Stimulated activated CD8-positive, alpha-beta memory T cell treated with anti-CD3 and anti-CD28 coated beads, Interleukin-15, amount 100 ng/mL, for 24 hours (primary cell): ENCODE measurements at places on chromosomes 16 and 17.
A peak's percentile ranks its signal among the peaks of the same experiment; 100 is the strongest.

- DNase-seq, result no peak
These were observed 90.2 kb downstream of the SMG6 start for GRCh38 chr17:2213291-2213960.

- DNase-seq, result no peak
These were observed 14.2 kb upstream of the SYT17 start for GRCh38 chr16:19153876-19154275.

DNA sequence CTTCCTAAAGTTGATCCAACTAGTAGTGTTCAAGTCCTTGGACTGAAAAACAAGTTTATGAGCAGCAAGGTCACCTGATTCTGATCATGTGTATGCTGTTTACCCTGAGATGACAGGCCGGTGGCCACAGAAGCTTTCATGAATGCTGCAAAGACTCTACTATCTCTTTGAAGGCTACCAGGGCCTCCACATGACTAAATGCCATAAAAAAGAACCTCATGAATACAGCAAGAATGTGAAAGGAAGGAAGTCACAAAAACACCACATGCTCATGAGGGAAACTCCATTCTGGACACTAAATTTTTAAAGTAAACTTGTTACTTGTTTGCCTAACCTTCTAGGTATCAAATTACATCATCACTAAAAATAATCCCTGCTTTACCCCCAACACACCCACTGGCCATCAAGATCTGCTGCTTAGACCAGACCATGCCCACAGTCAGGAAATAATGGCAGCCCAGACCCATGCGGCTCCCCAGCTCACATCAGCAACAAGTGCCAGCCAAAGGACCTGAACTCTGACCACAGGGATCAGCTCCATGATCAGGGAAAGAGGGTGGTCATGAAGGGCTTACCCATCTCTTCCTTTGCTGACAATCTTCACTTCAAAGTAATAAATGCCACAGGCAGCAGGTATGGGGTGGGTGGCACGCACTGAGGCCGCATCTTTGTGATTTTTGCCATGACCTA is 1.4 kb downstream of the RANBP10 start:
- DNase-seq, result no peak

DNA sequence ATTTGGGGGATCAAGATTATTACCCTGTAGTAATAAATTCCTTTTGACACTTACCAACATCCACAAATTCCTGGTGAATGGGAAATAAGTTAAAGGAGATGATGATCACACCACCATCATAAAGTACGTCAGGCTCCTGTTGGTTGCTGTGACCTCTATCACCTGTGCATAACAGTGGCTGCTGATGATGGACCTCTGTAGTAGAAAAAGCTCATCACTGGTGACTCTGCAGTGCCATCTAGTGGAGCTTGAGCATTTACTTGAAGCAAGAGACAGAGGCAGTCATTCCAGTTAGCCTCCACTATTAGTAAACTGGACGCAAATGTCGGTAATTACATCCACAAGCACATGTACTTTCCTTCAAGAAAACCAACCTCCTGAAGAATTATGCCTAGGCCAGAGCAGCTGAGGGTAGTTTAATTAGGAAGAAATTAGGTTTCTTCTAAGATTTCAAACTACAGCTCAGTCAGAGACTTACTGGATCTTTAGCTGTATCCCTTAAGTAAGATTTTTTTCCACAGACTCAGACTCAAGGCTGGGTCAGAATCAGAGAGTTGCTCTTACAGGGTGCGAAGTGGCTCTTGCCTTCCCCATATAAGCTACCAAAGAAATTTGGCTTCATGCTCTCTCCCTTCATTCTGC is 39.3 kb downstream of the CYB561 start:
- DNase-seq, result no peak

GRCh38 chr17:13002761-13003453 is 14.9 kb downstream of the ELAC2 start:
- DNase-seq, result peak; percentile 33

- DNase-seq, result no peak
These were observed 79.2 kb upstream of the RBL2 start for GRCh38 chr16:53355064-53355463.

- DNase-seq, result no peak
These were observed 306.1 kb upstream of the XYLT1 start for GRCh38 chr16:17776888-17777287.

GRCh38 chr16:88341551-88342290 is 41.0 kb upstream of the ZNF469 start:
- no peak for DNase-seq

- DNase-seq, result no peak
These were observed 298.0 kb upstream of the PMFBP1 start for GRCh38 chr16:72469932-72470331.

DNA sequence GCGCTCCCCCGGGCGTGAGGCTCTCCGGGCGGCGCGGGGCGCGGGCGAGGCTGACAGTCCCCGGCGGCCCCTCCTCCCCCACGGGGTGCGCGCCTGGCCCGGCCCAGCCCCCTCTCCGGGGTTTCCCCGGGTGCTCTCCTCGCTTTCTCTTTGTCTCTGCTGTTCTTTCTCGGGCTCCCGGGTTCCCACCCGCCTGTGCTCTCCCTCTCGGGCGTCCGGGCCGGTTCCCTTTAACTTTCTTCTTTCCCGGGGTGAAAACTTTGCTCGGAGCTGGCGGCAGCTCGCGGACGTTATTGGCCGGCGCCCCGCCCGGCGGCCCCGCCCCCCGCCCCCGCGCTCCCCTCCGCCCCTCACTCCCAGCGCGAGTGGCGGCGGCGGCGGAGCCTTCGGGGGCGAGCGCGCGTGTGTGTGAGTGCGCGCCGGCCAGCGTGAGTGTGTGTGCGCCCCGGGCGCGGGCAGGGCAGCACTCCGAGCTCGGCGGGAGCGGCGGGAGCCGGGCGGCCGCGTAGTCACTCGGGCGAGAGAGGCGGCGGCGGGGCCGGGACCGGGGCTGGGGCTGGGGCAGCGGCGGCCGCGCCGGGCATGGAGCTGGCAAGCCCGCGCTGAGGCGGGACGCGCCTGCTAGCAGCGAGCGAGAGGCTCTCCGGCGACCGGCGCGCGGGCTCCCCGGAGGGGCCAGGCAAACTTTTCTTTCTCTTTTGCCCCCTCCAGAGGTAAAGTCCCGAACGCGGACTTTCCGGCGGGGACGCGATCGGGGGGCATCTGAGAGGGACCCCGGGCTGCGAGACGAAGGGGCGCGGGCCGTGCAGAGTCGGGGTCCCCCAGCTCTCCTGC is at the start of gene NTN1:
NTN1 (plus strand) TSS at position 353 of the 834 bp plus-strand sequence. CDS start 864 bp downstream, outside the sequence.
- peak; percentile 20 for DNase-seq

GRCh38 chr17:66727634-66728570 is 107.0 kb upstream of the CACNG5 start:
- DNase-seq, result no peak

GRCh38 chr16:20004931-20005330 is 68.8 kb downstream of the GPR139 start:
- DNase-seq, result no peak

GRCh38 chr17:1629504-1630310 is 1.1 kb upstream of the SLC43A2 start:
- peak; percentile 54 for DNase-seq

- DNase-seq, result no peak
These were observed 4.7 kb upstream of the CUEDC1 start for GRCh38 chr17:57959929-57960328.

DNA sequence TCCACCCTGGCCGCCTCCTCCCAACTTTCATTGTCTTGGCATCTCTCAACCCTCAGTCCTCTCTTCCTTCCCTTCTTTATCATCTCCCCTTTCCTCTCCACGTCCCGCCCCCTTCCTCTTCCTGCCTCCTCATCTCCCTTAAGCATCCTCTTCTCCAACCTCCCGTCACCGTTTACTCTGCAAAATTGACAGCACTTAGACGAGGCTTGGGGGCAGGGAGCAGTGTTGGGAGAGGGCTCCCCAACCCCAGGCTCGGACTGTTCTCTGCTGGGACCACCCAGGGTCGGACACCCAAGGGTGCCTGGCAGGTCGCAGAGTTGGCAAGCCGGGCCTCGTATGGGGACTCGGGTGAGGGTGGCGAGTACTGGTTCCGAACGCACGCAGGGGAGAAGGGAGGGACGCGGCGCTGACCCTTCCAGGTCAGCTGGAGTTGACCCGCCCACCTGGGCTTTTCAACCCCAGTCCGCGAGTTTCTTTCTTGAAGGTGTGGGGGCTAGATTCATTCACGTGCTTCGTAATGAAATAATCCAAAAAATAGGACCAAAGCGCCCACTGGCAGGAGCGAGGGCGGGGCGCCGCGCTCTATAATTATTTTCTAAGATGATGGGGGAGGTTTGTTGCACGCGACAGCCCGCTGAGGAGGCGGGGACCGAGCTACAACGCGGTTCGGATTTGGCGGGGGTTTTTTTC is 775 bp upstream of the PAGR1 start:
- DNase-seq, result no peak

- DNase-seq, result no peak
These were observed 22.0 kb downstream of the ADCY9 start for GRCh38 chr16:4094127-4094773.

DNA sequence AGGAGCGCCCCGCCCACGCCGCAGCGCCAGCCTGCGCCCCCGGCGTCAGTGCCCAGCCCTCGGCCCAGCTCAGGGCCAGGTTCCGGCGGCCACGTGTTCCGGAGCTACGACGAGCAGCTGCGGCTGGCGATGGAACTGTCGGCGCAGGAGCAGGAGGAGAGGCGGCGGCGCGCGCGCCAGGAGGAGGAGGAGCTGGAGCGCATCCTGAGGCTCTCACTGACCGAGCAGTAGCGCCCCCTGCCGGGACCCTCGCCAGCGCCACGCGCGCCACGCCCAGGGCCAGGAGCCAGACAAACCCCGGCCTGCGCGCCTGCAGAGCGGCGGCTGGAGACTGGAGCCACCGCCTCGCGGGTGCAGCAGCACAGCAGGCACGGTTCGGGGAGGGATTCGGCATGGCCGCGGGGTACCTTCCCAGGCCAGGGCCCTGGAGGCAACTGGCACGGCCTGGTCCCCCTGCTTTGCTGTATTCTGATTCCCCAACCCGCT is 9.3 kb downstream of the CORO6 start:
- DNase-seq, result peak; percentile 97

- DNase-seq, result no peak
These were observed 643 bp downstream of the NOTUM start for GRCh38 chr17:81960130-81960958.

- DNase-seq, result no peak
These were observed 2.0 kb upstream of the CD300H start for GRCh38 chr17:74569020-74570003.

DNA sequence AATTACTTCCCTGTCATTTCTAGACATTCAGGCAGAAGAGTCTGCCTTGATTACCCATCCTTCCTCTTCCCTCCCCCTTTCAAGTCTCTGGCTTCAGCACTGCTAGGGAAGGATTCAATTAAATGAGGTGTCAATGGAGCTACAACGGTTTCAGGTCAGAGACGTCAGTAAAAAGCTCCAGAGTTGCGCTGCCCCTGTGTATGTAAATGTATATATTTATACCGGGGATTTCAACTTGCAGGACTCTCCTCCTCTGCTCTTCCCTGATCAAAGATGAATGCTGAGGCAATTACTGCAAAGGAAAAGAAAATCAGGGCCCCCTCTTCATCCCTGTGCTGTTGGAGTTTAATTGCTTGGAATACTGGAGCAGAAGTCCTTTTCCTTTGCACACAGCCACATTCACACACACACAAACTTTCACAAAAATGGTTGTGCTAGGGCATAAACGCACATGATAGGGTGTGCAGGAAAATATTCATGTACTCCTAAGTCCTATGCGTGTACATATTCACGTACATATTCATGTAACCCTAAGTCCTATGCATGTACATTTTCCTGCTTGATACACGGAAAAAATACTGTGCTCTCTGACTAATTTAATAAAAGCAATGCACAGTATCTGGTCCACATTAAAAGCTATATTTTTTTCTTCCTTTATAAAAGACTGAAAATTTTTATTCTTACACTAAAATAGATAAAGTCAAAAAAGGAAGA is 129.7 kb upstream of the PMFBP1 start:
- no peak for DNase-seq

DNA sequence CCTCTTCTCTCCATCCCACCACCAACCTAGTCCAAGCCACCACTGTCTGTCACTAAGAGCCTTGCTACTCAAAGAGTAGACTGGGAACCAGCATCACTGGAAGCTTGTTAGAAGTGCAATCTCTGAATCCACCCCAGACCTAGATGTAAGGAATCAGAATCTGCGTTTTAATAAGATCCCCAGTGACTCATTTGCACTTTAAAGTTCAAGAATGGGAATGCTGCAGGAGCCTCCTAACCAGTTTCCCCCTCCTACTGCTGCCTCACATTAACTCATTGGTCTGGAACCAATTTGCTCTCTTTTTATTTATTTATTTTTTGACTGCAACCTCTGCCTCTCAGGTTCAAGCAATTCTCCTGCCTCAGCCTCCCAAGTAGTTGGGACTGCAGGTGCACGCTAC is 19.8 kb upstream of the LYRM9 start:
- no peak for DNase-seq

- no peak for DNase-seq
These were observed 202.4 kb downstream of the AXIN2 start for GRCh38 chr17:65359016-65359415.

DNA sequence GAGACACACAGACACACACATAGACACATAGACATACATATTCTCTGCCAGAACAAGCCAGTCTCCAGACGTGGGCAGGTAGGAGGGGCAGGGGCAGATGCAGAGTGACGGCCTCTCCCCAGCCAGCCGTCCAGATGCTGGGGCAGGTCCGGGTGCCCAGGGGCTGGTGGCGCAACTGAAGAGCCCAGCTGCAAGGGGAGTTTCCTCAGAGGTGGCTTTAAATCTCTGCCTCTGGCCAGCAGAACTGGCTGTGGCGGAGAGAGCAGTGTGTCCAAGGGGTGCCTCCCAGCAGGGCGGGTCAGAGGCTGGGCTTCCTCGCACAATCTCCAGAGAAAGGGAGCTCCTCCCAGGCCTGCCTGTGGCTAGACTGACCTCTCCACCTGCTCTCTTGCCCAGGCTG is 9.4 kb upstream of the GCGR start:
- DNase-seq, result no peak

DNA sequence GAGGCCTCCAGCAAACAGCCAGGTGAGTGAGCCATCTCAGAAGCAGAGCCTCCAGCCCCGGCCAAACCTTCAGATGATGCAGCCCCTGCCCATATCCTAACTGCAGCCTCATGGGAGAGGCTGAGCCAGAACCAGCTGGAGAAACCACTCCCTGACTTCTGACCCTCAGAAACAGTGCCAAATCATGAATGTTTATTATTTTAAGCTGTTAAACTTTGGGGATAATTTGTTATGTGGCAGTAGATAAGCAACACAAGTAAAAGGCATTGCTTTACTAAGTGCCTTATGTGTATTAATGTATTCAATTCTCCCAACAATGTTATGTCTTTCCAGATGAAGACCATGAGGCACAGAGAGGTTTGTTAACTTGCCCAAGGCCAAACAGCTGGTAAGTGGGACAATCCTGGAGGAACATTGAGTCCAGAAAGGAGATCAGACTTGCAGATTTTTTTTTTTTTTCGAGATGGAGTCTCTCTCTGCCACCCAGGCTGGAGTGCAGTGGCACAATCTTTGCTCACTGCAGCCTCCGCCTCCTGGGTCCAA is 59.6 kb downstream of the SOCS1 start:
- no peak for DNase-seq

GRCh38 chr17:64572682-64573154 is 65.9 kb downstream of the CEP95 start:
- no peak for DNase-seq

GRCh38 chr17:80937462-80938381 is 53.9 kb upstream of the CHMP6 start:
- DNase-seq, result no peak

GRCh38 chr17:83053021-83053681 is 26.3 kb upstream of the METRNL start:
- DNase-seq, result no peak
